ENCODE measurements at places on chromosomes 1 and 21.

DNA sequence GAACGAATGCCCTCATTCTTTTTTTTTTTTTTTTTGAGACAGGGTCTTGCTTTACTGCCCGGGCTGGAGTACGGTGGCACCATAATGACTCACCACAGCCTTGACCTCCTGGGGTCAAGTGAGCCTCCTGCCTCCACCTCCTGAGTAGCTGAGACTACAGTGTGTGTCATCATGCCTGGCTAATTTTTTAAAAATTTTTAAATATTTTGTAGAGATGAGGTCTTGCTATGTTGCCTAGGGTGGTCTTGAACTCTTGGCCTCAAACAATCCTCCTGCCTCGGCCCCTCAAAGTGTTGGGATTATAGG lies 69.4 kb downstream of the ALG14 start:
- no peak for DNase-seq

DNA sequence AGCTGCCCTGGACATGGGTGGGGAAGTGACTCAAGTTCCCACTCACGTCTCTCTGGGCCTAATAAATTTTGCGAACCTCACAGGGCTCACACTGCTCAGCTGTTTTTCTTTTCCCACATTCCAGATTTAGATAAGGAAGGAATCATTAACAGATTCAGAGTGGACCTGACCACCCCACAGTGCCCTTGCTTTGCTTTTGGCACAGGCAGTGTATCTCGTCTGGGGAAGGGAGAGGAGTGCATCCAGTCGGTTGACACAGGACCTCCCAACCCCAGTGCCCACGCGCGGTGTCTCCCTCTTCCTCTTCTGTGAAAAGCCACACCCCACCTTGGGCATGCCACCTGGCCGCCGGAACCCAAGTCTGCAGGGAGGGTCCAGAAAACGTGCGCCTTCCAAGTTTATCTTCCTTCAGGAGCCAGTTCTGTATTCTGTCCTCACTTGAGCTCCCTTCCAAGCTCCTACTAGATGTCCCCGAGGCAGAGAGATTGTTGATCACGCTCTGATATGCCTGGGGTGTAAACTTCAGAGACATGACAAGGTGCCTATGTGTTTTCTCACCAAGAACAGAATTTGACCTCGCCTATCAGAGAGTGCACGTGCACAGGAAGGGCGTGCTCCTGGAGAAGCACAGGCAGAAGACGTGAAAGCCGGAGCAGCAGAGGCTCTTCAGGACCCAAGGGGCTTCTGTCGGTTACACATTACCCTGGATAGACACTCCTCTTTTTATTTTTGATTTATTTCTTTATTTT lies 9.5 kb upstream of the SLC2A5 start:
- no peak for DNase-seq

- DNase-seq: no peak
Measured at GRCh38 chr1:241857131-241857530, 9.1 kb downstream of the EXO1 start.

GRCh38 chr1:71135571-71135970 lies 54.7 kb upstream of the ZRANB2 start:
- DNase-seq: no peak

DNA sequence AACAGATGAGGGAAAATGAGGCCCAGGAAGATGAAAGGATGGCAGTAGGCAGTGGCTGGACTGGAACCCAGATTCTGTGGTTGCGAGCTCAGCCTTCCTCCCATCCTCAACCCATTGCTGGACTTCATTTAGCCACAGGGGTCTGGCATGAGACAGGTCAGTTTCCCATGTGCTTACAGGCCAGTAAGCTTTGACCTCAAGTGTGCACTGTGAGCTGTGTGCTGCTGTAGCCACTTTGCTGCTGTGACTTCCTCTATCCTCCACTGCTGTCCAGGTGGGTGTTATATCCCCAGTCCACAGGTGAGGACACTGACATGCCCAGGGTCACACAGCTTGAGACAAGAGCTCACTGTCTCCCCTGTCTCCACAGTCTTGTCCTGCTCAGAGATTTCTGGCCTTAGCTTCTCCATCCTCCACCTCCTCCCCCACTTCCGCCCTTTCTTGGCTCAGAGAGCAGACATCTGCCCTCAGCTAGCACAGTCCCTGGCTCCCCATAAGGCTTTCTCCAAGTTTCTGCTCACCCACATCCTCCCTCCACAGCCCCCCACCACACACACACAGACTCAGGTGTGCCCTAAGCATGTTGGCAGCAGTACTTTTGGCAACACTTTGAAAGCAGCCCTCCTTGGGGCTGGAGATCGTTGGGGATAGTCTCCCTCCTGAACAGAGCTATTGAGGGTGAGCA lies 7.3 kb downstream of the IGSF21 start:
- no peak for DNase-seq

Data from mesenteric fat pad (tissue), 1 donor.